AG08395 (cell line): ENCODE measurements at places on chromosomes 2 and 18.

- no peak for DNase-seq
These were observed 538.0 kb downstream of the TMX3 start for GRCh38 chr18:68176901-68177300.

GRCh38 chr2:119480718-119481142 lies 43.6 kb downstream of the SCTR start:
- no peak for DNase-seq

GRCh38 chr2:226622484-226622883 lies 177.1 kb downstream of the IRS1 start:
- no peak for DNase-seq

DNA sequence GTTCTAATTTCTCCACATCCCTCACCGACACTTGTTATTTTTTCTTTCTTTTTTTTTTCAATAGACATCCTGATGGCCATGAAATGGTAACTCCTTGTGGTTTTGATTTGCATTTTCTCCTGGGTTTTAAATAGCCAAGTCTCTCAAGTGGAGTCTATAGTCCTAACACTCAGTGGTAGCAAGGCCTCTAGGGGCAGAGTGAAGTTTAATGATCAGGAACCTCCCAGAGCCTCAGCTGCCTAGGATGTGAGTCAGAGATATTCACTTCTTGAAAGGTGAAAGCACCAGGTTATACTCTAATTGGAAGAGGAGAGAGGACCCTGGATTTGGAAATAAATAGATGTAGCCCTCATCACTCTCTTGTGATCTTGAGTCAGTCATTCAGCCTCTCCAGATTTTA lies 62.7 kb upstream of the CAPN13 start:
- DNase-seq, result no peak

DNA sequence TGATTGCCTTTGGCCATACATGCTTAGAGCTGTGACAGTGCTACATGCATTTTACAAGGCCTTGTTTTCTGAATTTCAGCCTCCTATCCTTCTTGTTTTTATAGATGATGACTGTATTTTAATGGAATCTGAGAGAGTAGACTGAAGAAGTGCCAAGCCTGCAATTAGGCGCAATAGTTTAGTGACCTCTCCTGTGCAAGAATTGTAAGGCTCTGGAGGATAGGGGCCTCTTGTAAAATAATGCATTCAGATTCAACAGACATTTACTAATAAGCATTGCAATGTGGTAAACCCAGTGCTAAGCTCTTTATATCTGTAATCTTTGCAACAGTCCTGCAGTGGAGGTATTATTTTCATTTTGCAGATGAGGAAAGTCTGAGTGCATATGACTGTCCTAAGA lies 105.5 kb downstream of the TDRD15 start:
- DNase-seq, result no peak
